ENCODE measurements at places on chromosomes 6 and 20. TPM values are rescaled to one million over a fixed set of nuclear protein-coding genes. Genes with fewer than 3 reads are reported as not detected.

DNA sequence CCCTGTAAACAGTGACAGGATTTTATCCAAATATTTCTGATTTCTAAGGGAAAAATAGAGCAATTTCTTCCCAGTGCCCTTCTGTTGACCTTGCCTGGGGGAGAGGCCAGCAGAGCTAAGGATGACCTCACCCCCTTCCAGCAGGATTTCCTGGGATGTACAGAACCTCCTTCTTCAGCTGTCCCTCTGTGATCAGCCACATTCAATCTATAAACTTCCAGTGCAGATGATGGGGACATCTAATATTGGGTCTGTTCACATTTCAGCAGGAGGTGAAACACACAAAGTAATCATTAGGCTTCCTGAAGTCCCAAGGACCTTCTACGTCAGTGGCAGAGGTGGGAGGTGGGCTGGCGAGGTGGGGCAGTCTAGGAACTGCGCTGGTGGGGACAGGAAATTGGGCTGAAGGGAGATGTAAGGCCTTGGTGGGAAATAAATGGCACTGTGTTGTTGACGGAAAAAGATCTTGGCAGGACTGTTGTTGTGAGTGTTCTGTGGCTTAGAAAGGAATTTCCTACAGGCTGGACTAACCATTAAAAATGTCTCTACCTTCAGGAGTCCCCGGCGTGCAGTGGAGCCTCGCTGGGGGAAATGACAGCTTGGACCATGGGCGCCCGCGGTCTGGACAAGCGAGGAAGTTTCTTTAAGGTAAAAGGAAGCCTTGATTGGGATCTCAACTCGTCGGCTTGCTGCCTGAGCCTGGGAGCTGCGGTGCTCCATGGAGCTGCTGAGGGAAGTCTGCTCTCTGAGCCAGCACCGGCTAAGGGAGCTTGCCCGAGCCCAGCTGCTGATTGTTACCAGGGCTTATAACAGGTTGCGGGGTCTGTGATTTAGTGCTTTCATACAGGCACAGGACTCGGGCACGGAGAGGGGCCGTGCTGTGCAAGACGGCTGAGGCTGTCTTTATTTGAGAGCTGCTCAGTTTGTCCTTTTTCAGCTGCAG, 127.9 kb upstream of the NAA20 start:
- DNase-seq: peak; percentile 52

The DYNLT2 gene
- 1.6 TPM for total RNA-seq

The BHLHE23 gene
- total RNA-seq: not detected

GRCh38 chr6:138089325-138089724, 17.9 kb downstream of the PERP start:
- DNase-seq: no peak

DNA sequence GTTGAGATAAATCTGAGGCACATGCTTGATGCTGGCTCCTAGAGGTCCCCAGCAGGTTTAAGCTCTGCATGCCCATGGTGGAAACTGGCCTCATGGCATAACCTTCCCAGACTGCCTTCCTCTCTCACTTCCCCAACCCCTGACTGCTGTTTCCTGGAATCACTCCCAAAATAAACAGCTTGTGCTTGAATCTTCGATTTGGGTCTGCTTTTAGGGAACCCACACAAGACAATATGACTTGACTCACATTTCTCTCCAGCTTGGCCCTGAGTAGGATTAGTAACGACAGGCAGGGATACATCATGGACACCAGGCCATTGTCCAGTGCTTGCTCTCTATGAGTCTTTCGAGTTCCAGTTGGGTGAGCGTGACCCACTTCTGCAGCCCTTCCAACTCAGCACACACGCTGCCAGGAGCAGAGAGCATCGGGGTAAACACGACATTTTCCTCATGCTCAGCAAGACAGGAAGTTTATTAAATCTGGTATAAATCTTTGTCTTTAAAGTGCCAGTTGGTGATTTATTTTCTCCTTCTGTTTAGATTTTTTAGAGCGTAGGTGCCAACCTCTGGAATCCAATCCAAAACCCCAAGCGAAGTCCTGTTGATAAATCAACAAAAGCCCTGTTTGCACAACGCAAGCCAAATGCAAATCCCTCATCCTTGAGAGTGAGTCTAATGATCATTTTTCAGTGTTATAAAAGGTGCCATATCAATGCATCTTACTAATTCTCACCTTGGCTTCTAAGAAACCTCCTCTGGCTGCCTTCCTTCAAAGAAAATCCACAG, 135.0 kb downstream of the FOXA2 start:
- DNase-seq: no peak

DNA sequence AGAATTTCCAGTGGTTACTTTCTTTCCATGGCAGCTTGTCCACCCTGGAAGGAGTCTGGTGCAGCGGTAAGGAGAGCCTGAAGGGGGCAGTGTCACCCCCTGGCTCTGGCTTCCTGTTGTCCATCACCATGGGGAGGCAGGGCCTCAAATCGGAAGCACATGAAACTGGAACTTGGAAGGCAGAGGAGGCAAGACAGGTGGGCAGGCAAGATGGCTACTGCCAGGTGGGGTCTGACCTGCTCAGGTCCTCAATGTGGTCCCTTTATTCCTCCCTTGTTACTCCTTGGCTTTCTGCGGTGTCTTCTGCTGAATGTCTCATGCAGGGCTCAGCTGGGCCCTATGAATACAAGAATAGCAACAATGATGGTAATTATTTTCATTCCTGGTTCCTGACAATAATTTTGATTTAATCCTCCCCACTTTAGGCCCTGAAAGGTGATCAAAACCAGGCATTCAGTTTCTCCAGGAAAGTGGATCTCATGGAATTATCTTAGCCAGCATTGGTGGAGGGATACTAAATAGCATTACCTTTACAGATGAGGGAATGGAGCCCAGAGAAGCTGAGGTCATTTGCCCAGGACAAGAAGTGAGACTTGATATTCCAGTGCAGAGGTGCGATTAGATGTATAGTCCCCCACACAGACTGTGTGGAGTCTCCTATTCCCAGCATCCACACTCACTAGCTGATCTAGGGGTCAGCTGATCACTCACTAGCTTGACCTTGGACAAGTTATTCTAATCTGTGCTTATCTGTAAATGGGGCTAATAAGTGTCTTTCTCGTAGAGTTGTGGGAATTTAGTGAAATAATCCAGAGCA, 17.6 kb upstream of the SNAI1 start:
- DNase-seq: peak; percentile 32

Data from left colon (tissue), 2 donors.